ENCODE measurements at places on chromosomes 6 and 20.

- DNase-seq = no peak
These were observed 169.1 kb downstream of the MYLK4 start for GRCh38 chr6:2581611-2582010.

GRCh38 chr6:72078096-72078495 lies 191.7 kb downstream of the RIMS1 start:
- DNase-seq = no peak

DNA sequence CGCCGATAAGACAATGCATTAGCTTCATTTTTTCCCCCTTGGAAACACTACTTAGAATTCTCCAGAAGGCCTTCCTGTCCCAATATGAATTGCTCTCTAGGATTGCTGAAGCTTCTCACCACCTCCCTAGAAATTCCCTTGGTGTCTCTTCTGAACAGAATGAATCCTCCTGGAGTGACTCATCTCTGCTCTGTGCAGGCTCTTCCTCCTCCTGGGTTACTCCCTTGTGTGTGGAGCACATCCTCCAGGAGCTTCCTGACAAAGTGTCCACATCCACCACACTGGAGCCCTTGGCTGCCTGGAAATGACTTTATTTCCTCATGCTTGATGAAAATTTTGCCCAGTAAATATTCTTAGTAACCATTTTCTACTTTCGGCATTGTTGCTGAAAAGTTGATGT lies 54.4 kb downstream of the DTNBP1 start:
- DNase-seq = no peak

GRCh38 chr6:86682297-86682696 lies 255.0 kb upstream of the HTR1E start:
- no peak for DNase-seq

- DNase-seq = no peak
These were observed 5.9 kb downstream of the TUBB2B start for GRCh38 chr6:3221578-3221977.

DNA sequence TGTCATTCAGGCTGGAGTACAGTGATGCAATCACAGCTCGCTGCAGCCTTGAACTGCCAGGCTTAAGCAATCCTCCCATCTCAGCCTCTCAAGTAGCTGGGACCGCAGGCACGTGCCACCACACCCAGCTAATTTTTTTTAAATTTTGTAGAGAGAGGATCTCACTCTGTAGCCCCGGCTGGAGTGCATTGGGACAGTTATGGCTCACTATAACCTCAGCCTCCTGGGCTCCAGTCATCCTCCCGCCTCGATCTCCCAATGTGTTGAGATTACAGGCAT lies 86.5 kb downstream of the SERAC1 start:
- no peak for DNase-seq

DNA sequence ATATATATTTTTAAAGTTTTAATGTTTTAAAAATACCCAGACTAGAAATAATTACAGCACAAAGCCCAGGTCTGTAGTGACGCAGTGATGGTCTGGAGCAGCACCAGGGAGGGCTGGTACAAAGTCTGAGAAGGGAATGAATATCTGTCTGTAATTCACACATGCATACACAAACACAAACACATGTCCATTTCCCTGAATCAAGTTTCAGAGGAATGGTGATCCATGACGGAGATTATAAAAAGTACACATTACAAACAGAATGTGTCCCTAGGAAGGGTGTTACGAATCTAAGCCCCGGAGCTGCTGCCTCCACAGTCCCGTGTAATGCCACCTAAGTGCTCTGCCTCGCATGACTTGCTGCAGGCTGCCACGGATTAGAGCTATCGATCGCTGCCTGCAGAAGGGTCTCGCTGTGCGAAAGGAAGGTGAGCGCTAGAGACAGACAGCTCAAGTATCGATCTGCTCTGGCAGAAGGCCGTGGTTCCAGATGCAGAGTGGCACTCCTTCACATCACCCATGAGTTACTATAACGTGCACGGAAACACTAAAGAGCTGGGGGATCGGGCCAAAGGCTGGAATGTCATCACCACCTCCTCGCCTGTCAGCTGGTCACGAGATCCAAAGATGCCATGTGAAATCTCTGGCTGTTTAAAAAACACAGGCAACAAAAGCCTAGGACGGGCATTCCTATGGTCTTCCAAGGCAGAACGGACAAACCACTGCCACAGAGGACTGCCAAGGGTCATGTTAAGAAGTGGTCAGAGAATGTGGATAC lies 87.1 kb downstream of the INSM1 start:
- DNase-seq = no peak

DNA sequence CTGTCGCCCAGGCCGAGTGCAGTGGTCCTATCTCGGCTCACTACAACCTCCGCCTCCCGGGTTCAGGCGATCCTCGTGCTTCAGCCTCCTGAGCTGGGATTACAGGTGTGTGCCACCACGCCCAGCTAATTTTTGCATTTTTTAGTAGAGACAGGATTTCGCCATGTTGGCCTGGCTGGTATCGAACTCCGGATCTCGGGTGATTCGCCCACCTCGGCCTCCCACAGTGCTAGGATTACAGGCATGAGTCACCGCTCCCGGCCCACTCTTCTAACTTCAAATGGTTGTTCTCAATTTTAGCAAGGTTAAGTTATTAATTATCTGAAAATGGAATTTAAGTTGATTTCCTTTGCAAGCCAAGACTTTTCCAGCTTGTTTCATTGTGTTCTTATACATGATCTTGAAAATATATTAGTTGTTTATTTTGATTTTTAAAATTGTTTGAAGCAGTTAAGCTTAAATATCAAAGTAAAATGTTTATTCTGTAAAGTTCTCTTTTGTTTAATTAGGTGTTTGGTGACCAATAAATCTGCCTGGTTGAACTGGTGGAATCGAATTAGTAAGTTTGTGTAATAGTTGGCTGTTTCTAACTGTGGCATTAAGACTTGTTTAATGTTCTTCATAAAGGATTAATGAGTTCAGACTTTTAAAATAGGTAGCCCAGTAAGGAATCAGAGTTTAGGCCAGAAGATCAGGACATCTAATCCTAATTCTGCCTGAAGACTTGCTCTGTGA lies 2.3 kb downstream of the PM20D2 start:
- no peak for DNase-seq

GRCh38 chr20:23268792-23269354 lies 81.7 kb upstream of the NXT1 start:
- no peak for DNase-seq

DNA sequence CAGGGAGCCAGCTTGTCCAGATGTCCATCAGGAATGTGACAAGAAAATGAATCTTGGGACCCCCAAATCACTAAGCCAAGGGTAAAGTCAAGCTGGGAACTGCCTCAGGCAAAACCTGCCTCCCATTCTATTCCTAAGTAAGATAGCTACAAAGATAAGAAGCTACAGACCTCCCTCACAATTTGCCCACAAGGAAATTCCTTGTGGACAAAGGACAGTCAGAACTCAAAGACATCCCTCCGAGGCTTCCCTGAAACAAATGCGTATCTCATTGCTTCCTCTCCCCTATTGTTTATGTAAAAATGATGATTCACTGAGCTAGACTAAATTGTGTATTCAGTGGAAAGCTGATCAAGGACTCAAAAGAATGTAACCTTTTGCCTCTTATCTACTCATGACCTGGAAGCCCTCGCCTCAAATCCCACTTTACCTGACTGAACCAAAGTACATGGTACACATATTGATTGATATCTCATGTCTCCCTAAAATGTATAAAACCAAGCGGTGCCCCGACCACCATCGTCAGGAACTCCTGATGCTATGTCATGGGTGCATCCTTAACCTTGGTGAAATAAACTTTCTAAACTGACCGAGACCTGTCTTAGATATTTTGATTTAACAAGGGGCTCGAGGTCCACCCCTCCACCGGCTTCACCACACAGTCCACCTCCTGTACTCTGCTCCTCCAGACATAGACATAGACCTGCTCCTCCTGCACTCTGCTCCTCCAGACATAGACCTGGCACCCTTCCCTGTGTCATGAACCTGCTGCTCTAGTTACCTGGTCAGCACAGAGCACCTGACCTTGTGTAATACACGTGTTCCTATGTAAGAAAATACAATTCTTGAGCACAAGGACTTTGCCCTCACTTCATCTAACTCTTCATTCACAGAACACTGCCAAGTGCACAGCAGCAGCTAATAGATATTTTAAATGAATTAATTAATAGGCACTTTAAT lies 81.4 kb downstream of the WDR27 start:
- no peak for DNase-seq

DNA sequence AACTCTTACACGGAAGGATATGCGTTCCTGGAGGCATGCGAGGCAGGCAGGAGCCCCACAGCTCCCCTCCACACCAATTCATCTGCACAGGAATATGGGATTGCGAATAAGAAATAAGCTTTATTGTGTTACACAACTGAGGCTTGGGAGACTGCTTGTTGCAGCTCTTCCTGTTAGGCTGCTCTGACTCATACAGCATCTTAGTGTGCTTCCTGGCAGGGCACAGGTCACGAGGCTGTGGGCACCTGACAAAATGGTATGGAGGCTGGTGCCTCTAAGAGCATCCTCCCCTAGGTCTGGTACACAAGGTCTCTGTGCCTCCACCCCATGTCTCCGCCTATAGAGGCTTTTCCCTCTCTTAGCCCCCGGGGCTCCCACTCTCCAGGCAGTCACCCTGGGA lies 6.8 kb downstream of the SLC22A3 start:
- peak; percentile 50 for DNase-seq

DNA sequence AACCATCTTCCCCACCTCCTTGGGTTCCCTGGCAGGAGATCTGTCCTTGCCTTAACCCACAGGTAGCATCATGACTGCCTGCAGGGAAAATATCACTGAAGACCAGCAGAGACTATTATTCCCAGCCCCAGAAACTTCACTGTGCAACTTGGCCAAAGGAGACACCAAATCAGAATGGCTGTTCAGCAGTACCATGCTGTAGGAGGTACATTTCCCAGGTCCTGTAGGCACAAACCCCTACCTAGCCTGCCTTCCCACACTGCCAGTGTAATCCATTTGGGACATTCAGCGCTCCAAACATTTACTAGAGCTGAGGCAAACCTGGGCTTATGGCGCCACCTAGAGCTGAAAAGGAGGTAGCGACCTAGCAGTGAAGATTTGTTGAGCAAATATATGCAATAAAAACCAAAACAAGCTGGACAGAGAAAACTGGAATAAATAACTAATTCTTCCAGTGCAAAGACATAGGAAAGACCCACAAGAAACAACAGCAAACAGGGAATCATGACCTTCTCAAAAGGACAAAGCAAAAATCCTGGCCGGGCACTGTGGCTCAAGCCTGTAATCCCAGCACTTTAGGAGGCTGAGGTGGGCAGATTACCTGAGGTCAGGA lies 60.3 kb downstream of the VTA1 start:
- peak; percentile 43 for DNase-seq

GRCh38 chr6:46719099-46719498 lies 16.1 kb downstream of the PLA2G7 start:
- no peak for DNase-seq

Data from activated CD8-positive, alpha-beta memory T cell treated with anti-CD3 and anti-CD28 coated beads, Interleukin-2, amount 10 ng/mL, durations not matched to agents 7 days and 5 days (primary cell).